ENCODE measurements at places on chromosomes 2 and 18.
A peak's percentile ranks its signal among the peaks of the same experiment; 100 is the strongest.

GRCh38 chr2:11079136-11079824 is 76.0 kb upstream of the SLC66A3 start:
- DNase-seq = no peak

GRCh38 chr2:240503848-240504247 is 53.9 kb downstream of the ANKMY1 start:
- DNase-seq = peak; percentile 27

DNA sequence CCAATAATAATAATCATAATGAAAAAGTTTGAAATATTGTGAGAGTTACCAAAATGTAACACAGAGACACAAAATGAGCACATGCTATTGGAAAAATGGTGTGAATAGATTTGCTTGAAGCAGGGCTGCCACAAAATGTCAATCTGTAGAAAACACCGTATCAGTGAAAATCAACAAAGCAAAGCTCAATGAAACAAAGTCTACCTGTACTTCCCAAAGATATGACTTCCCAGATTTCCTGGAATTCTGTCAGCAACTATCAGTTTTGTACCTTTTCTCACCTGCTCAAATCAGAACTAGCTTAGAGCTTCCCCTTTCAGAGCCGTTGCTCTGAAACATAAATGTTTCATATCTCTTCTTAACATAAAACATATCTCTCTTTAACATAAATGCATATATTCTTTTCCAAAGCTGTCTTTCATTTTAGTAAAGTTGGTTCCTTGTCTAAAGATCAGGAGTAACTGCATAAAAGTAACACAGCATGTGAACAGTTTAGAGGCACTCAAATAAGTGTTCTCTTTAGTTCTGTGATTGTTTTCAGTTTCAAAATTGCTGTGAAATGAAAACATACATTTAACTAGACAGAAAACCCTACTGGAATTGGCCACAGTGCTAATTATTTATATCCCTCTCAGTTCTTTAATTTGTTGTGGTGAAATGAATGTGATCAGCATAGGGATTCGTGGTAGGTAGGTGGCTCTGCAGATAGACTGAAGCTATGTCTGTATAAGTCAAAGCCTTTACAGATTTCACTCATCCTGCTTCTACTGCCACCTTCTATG is 262.5 kb downstream of the KCNJ3 start:
- no peak for DNase-seq

- no peak for DNase-seq
Measured at GRCh38 chr2:176621350-176621749, 352.1 kb downstream of the MTX2 start.

- no peak for DNase-seq
Measured at GRCh38 chr2:222043897-222044296, 254.9 kb downstream of the PAX3 start.

DNA sequence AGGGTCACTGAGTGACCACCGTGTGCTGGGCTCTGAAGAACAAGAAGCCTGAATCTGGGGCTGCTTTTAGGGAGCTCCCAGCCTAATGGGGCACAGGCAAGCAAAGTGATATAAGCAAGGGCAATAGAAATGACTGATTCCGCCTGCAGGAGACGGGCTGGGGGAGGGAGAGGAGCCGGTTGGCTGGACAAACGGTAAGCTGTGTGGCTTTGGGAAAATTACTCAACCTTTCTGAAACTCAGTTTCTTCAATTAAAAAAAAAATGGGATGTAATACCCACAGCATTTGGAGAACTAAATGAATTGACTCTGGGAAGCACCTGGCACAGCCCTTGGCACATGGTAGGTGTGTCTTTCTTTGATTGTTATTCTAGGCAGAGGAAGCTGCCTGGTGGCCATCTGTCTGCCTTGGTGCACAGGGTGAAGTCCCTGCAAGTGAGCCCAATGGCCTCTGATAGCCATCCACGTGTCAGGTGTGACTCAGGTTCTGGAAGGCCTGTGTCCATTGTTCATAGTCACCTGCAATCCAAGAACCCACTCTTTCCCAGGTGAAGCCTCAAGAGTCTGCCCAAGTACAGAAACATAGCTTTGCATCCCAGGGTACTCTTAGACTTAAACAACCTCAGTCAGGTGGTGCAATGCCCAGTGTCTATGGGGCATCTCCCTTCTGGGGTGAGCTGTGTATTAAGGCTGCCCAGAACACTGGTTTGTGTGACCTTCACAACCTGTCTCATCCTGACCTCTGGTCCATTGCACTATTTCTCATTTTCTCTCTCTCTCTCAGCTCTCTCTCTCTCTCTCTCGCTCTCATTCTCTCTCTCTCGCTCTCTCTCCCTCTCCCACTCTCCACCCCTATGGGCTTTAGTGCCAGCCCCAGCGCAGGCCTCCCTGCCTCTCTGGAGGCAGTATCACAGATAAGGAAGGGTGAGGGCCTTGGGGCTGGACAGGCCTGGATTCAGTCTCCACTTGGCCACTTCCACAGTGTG is 30.0 kb upstream of the NTSR2 start:
- no peak for DNase-seq
